ENCODE measurements at places on chromosomes 1 and 21.

GRCh38 chr1:74683656-74684055, 10.1 kb upstream of the ERICH3 start:
- no peak for DNase-seq

GRCh38 chr1:108850929-108851328, 6.0 kb downstream of the AKNAD1 start:
- no peak for DNase-seq

GRCh38 chr1:208528578-208529240, 284.5 kb upstream of the PLXNA2 start:
- no peak for DNase-seq

DNA sequence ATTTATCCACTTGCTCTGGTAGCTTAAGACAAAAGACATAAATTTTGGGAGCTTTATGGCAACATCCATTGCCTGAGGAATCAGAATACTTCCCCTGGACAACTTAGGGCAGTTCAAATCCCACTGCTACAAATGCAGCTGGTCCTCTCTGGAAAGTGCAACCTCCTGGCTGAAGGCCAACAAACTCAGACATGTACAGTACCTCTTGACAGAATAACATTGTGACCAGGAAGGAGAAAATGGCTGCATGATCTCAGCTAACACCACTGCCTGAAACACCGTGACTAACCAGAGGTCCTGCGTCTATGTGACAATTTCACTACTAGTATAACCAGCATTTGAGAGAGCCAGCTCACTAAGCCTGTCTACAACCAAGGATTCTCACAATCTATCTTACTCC, 218.9 kb downstream of the CRB1 start:
- DNase-seq = no peak

DNA sequence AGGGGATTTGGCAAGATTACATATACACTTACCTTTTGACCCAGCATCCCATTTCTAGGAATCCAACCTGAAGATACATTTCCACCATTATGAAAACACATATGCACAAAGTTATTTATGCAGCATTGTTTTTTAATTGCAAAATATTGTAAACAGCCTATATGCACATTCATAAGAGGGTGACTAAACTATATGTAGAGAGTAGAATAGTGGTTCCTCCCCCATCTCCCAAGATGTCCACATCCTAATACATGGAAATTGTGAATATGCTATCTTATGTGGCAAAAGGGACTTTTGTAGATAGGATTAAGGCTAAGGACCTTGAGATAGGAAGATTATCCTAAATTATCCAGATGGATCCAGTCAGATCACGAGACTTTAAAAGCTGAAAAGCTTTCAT, 91.6 kb downstream of the CLEC20A start:
- no peak for DNase-seq

Data from stimulated activated CD4-positive, alpha-beta T cell treated with anti-CD3 and anti-CD28 coated beads, TNF-alpha, amount 100 ng/mL, for 1 hour (primary cell).